ENCODE measurements at places on chromosomes 1 and 21.

GRCh38 chr1:171090604-171091003 lies at the start of gene FMO3:
Gene FMO3, plus strand, starts transcription at chr1:171090905. Its CDS starts 1,754 bp downstream, at chr1:171092659.
- no peak for DNase-seq

- DNase-seq: no peak
These were observed 14.7 kb downstream of the NMNAT2 start for GRCh38 chr1:183403498-183403897.

- no peak for DNase-seq
These were observed 21.9 kb upstream of the ERO1B start for GRCh38 chr1:236303675-236304074.

DNA sequence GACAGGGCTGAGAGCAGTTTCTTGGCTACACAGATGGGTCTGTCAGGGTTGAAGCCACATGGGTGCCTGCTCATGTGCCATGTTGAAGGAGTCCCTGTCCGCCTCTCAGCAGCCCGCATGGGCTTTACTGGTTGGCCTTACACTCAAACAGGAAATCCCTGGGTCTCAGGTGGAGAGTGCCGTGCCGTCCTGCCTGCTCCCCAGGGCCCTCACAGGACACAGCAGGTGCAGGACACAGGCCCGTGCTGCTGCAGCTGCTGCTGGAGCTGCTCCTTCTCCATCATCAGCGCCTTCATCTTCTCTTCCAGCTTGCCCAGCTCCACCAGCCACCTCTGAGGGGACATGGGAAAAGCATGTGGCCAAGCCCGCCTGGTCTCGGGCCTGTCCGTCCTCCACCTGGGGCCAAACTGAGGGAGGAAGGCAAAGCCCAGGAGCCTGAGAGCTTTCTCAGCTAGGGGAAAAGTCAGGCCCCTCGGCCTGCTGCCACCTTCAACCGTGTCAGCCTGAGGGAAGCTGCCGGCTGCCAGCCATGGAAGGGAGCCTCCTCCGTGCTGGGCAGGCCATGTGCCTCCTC lies 5.5 kb downstream of the SLFNL1 start:
- DNase-seq: no peak

GRCh38 chr1:167714098-167714438 lies 7.7 kb upstream of the MPZL1 start:
- DNase-seq: no peak

GRCh38 chr1:61741711-61742619 lies at the start of gene PATJ:
Gene PATJ, plus strand, starts transcription at chr1:61742480. Its CDS starts 20,413 bp downstream, at chr1:61762893.
- DNase-seq: peak; percentile 24

DNA sequence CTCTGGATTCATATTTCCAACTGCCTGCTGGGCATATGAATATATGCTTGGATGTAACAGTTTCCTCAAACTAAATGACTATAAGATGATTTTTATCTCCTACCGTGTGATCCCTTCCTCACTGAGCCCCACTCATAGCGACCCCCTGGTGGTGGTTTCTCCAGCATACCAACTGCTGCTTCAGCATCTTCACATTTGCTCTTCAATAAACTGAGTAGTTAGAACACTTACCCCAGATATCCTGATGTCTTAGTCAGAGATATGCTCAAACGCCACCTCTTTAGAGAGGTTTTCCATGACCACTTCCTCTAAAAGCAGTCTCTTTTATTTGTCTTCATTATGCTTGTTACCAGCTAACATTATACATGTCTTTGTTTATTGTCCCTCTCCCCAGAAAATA lies 10.2 kb upstream of the HNRNPR start:
- no peak for DNase-seq

All from stimulated activated CD8-positive, alpha-beta memory T cell treated with anti-CD3 and anti-CD28 coated beads, Interleukin-2, amount 100 ng/mL, for 1 hour (primary cell).